ENCODE measurements at places on chromosomes 11 and 22.

DNA sequence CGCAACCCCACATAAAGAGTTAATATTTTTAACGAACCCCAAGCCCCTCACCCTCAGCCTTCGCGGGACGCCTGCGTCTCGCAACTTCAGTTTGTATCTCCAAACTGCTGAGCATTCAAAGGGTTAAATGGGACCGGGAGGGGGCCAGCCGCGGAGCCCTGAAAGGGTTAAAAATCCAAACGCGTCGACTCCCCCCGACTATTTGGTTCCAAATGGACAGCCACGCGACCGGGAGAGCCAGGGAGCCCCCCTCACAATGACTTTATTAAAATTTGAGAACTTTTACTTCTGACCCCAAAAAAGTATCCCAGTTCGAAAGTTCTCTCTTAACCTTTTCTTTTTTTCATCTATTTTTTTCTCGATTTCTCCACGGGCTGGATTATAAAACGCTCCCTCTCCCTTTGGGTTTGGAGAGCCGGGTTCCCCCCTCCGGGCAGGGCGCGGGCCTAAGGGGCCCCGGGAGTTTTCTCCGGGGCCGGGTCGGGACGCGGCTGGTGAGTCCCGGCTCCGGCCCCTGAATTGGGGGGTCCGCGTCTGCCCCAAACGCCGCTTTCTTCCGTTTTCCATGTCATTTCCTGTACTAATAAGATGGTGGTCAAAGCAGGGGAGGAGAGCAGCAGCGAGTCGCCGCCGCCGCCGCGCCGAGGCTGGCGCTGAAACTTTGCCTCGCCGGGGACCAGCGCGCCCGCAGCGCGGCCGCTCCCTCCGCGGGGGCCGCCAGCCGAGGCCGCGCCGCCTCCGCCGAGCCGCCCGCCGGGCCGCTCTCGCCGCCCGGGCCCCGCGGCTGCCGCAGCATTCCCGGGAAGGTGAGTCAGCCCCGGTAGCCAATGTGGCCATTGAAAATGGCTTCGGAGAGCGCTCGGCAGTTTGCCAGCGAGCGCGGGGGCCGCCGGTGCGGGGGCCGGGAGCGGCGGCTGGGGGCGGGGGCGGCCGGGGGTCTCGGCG, at the start of gene PRDM11:
Gene PRDM11 (plus strand): TSS at position 568 of the 945 bp plus-strand sequence. CDS start 35,128 bp downstream, outside the sequence.
- DNase-seq: peak; percentile 27

DNA sequence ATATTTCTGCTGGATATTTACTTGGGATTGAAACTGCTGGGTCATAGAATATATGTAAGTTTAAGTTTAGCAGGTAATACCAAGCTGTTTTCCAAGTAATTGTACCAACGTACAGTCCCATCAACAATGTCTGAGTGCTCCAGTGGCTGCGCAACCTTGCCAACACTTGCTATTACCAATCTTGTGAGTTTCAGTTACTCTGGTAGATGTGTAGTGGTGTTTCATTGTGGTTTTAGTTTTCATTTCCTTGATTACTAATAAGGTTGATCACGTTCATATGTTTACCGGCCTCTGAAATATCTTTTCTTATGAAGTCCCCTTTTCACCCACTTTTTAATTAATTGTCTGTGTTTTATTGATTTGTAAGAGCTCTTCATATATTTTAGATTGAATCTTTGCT, 370.6 kb upstream of the CADM1 start:
- DNase-seq: no peak

- DNase-seq: no peak
Measured at GRCh38 chr11:76756341-76756741, 26.8 kb upstream of the TSKU start.

GRCh38 chr22:47139790-47140119, 377.3 kb downstream of the TBC1D22A start:
- no peak for DNase-seq

DNA sequence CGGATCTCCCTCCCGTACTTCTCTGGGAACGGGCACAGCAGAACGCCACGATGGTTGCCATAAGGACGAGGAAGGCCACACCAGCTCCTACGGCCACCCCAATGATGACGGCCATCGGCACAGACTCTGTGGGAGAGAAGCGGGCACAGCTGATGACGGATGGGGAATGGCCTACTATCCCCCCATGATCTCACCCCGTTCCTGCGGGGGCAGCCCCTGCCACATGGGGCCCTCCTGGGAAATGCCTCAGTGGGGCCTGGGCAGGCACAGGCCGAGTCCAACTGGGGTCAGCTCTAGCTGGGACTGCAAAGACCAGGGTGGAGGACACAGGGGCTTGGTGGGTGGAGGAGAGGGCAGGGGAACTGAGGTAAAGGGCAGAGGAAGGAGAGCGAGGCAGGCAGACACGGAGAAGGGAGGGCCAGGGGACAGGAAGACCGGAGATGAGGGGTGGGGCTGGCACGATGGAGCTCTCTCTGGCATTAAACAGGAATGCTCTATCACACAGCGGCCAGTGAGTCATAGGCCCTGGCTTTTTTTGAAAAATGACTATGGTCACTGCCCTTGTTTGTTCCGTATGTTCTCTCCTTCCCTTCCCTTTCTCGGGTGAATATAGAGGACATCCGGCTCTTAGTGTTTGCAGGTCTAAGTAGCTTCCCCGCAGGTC, 76.0 kb downstream of the ST3GAL4 start:
- DNase-seq: no peak

DNA sequence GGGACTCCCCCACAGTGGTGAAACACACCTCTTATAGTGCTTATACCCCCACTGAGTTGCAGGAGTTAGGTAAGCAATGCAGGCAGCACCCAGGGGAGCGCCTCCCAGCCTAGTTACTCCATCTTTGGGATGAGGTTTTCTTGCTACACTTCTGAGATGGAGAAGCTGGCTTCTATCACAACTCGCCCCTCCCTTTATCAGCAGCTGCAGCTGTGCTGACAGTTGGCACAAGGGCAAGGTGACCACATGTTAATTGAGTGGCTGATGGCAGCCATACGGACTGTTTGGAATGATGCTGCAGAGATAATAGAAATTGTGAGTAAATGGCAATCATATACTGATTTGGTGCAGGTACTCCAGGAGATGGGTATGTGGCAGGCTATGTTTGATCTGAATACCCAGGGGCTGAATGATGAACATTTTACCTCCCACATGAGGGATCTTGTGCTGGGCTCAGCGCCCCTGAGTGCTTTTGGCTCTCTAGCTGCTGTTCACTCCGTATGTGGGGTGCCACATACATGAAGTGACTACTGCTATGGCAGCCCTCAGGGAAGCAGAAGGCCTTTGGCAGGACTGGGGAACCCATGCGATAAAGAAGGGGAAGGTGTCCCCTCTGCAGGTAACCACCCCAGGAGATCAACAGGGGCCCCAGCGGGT, 29.2 kb upstream of the KCNA4 start:
- DNase-seq: no peak

GRCh38 chr22:50118557-50119168, 28.9 kb downstream of the MOV10L1 start:
- DNase-seq: no peak

DNA sequence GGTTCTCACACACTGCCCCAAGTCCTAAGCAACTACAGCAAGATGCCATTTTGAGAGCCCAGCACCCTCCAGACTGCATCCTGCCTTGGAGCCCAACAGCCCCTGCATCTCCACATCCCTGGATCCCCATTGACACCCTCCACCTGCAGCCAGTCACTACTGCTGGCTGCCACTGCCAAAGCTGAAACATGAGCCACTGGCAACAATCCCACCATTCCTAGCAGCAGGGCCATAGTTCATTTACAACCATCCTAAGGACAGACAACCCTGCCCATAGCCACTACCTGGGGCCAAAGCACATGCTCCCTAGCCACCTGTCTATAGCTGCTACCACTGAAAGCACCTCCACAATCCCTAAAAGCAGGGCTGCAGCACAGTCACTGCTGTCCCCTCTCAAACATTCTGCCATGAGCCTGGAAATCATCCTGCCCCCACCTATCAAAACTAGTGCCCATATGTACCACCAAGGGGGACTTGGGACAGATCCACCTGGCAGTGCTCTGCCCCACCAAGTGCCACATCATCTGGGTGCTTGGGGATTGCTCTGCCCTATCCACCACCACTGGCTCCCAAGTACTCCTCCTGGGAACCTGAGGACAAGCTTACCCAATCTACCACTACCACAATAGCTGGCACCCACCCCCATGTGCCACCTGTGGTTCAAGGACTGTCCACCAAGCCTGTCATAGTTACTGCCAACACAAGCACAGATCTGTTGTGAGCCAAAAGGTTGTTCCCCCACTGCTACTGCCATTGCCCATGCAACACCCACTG, 138.8 kb upstream of the SOX6 start:
- no peak for DNase-seq

GRCh38 chr11:76807206-76807875, 24.2 kb downstream of the TSKU start:
- DNase-seq: peak; percentile 33

- DNase-seq: no peak
Measured at GRCh38 chr11:121291896-121292494, 576 bp upstream of the SC5D start.

DNA sequence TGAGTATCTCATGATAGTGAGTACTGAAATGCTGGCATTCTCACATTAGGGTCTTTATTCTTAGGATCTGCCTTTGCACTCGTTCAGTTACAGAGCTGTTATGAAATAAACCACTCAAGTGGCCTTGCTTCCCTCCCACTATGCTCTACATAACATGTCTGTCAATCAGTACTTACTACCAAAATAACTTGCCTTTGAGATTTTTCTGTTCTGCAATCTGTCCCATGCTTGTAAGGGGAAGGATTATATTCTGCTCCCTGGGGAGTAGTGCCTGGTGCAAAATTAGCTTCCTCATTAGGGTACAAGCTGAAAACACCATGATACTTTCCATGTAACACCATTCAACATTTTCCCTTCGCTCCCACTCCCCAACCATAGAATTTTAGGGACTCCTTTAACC, 1.9 kb upstream of the GRAP2 start:
- no peak for DNase-seq

DNA sequence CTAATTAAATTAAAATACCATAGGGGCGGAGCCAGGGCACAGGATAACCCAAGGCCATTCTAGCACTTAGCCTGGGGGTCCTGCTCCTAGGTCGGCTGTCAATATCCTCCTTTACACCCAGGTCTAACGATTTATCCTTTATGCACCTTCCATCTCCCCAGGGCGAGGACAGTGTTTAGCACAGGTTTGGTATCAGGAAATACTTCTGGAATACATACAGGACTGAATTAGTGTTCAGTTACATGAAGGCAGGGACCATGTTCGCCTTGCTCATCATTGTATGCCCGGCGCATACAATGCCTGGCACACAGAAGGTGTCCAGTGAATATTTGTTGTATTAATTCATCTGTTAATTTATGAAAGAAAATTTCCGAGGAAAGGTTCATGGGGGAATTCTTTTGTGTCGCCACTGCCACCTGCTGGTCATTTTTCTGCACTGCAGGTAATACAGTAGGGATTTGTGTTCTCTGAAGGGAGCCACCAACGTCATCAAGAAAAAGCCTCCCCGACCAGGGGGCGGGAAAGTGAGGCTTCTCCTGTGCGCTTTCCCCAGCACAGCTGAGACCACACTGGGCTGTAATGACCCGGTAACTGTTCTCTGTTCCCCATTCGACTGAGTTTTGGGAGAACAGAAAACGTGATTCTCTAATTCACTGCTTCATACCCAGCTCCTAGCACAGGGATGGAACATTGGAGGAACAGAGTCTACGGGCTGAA, 68.7 kb upstream of the ASPHD2 start:
- DNase-seq: peak; percentile 30

DNA sequence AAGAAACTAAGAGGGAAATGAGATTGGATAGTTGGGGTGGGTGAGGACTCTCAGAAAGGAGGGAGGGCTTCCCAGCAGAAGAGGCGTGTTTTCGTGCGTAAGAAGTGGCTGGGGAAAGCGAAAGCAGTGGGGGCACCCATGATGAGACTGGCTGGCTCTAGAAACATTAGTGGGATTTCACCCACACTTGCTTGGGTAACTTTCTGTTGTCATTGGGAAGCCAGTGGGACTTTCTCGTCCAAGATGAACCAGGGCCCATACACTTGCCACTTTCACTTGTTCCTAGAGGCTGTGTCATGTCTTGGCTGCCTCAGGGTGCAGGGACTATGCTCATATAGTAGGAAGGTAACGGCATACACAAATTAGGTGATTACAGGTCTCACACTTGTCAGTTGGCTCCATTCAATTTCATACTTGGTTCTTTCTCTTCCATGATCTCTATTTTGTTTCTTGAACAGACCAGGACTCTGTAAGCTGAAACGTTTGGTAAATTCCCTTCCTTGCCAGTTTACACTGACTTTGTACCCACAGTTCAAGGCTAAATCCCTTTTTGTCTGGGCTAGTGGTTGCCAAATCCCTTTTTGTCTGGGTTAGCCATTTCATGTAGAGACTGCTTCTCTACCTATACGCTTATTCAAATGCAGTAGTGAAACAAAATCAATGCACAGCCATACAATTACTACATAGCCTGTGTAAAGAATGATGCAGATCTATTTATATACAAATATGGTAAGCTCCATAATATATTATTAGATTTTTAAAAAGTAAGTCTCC, 42.0 kb upstream of the CXCR5 start:
- no peak for DNase-seq

DNA sequence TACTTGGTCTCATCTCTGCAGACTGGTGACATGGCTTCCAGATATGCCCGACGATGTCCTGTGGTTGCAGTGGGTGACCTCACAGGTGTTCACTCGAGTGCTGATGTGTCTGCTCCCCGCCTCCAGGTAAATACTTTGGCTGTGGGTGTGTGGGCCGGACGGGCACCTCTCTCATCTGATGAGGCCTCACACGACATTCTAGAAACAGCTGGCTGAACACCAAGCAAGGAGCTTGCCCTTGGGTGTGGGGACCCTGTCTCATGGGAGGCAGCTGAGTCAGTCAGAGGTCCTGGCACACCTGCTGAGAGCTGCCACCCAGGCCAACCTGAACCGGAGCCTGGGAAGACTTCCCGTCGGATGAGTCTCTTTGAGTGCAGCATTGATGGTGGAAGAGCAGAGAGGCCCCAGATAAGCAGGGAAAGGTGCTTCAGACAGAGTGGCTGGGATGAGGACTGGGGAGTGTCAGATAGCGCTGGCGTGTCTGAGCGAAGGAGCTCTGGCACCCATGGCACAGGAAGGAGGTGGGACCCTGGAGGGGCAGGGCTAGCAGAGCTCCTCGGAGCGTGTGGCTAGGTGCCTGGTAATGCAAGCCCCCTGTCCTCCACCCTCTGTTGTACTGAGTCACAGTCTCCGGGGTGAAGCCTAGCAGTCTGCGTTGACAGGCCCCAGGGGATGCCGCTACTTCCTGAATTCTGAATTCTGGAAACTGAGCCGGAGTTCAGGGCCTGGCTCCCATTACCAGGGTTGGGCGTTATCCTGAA, 10.4 kb upstream of the SAMM50 start:
- no peak for DNase-seq

- DNase-seq: no peak
Measured at GRCh38 chr11:133663135-133663985, 131.1 kb upstream of the OPCML start.

- no peak for DNase-seq
Measured at GRCh38 chr11:111949519-111950426, 12.6 kb downstream of the DIXDC1 start.

DNA sequence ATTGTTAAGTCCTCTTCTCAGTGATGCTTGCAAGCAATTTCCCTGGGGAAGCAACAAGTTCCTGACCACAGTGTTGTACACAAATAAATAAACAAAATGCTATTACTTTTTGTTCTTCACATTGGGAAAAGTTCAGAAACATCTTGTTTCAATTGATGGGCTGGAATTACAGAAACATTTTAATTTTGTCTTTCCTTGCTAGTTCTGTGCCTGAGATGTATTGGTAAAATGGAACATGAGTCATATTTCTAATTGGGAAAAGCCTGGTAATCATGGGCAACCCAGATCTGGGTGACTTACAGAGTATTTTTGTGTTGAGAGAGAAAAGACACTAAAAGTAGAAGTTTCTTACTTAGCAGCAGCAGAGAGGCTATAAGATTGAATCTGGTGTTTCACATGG, 576 bp upstream of the BLID start:
- no peak for DNase-seq
